Esophagus (tissue), 2 donors: ENCODE measurements at places on chromosomes 7 and 10. TPM values are rescaled to one million over a fixed set of nuclear protein-coding genes. Genes with fewer than 3 reads are reported as not detected.

The ITIH5 gene
- 2.6 TPM for polyA plus RNA-seq

The GRM8 gene
- polyA plus RNA-seq, result 0.19 TPM

The PODXL gene
- polyA plus RNA-seq, result 3.5 TPM

The PON1 gene
- not detected for polyA plus RNA-seq
